Astrocyte (in vitro differentiated cells and primary cell): ENCODE measurements at places on chromosomes 3 and 15. TPM values are rescaled to one million over a fixed set of nuclear protein-coding genes. Genes with fewer than 3 reads are reported as not detected.

NOX5 gene
- 0.09 and 0.14 TPM in 2 replicates for total RNA-seq

GRCh38 chr3:44065311-44066094 is 176.2 kb upstream of the TOPAZ1 start:
- no peaks in the 10 kb centered on the region for H3K27me3 ChIP-seq
- H3K36me3 ChIP-seq: no peaks in the 10 kb centered on the region
- no peak for DNase-seq
- H3K4me3 ChIP-seq: no peak overlapping the region
- H3K27ac ChIP-seq: no peak overlapping the region

- no peak overlapping the region for H3K4me3 ChIP-seq
- no peak overlapping the region for H3K27ac ChIP-seq
- H3K4me1 ChIP-seq: no peaks in the 10 kb centered on the region
Observed at GRCh38 chr15:101407966-101408775, 81.3 kb downstream of the PCSK6 start.

DNA sequence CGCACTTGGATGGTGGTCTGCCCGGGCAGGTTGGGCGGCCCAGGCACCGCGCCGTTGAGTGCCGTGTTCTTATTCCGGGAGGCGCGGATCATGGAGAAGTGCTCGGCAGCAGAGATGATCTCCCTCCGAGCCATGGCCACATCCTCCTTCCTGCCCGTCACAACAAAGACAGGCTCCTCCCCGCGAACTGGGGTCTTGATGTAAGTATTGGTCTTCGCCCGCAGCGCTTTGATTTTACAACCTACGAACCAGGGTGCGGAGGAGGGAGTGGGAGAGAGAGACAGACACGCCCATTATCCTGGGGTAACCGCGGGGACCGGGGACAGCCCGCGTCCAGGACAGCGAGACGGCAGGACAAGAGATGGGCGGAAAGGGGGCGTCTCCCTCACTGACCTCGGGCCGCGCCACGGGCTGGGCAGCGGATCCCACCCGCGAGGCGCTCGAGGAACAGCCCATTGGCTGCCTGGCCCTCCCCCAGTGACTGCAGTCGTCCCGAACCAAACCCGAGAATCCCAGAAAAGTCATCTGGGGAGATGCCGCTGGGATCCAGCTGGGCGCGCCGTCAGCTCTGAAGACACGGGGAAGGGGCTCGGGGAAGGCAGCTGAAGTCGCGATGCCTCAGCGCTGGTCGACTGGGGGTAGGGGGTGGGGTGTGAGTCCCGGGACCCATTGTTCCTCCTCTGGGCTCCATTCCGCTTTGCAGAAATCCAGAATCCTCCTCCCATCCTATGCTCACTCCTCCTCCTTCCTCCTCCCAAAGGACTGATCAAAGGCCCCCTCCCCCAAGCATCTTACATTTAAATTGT is 1.2 kb downstream of the MEX3B start:
- DNase-seq: peak; percentile 77
- peak overlapping the region; percentile 90 for H3K27ac ChIP-seq
- H3K4me3 ChIP-seq: peak overlapping the region; percentile 91
- peaks cover 14% of the 10 kb centered on the region for H3K36me3 ChIP-seq
- peaks cover 22% of the 10 kb centered on the region for H3K4me1 ChIP-seq
- H3K27me3 ChIP-seq: peaks cover 3% of the 10 kb centered on the region

GRCh38 chr15:75545064-75545463 is 34.1 kb downstream of the PTPN9 start:
- H3K36me3 ChIP-seq: peaks cover 3% of the 10 kb centered on the region
- no peaks in the 10 kb centered on the region for H3K4me1 ChIP-seq
- no peak overlapping the region for H3K4me3 ChIP-seq
- DNase-seq: no peak
- no peak overlapping the region for H3K27ac ChIP-seq
- no peaks in the 10 kb centered on the region for H3K27me3 ChIP-seq

- DNase-seq: peak; percentile 84
- peak overlapping the region; percentile 65 for H3K27ac ChIP-seq
- H3K4me1 ChIP-seq: peaks cover 12% of the 10 kb centered on the region
- no peaks in the 10 kb centered on the region for H3K27me3 ChIP-seq
Observed at GRCh38 chr3:12750223-12750622, 8.8 kb downstream of the TMEM40 start.

GOLGA8T gene
- 0.32 TPM in 1 of 2 replicates, not detected in the other for total RNA-seq

RASA2 gene
- 14.3 and 19.0 TPM in 2 replicates for total RNA-seq

GRCh38 chr3:13025090-13025489 is 48.1 kb downstream of the IQSEC1 start:
- peaks cover 52% of the 10 kb centered on the region for H3K4me1 ChIP-seq
- DNase-seq: peak; percentile 64
- H3K27ac ChIP-seq: no peak overlapping the region

TRMT10C gene
- 23.0 and 26.8 TPM in 2 replicates for total RNA-seq

GRCh38 chr3:127405791-127406190 is 117.9 kb upstream of the PRR20G start:
- H3K4me3 ChIP-seq: no peak overlapping the region
- H3K27ac ChIP-seq: no peak overlapping the region

- peak overlapping the region; percentile 89 for H3K27ac ChIP-seq
- DNase-seq: no peak
Observed at GRCh38 chr3:43873723-43874122, 183.0 kb downstream of the ABHD5 start.

- H3K36me3 ChIP-seq: no peaks in the 10 kb centered on the region
- no peak overlapping the region for H3K4me3 ChIP-seq
- no peaks in the 10 kb centered on the region for H3K4me1 ChIP-seq
Observed at GRCh38 chr15:49692514-49693090, 71.8 kb downstream of the DTWD1 start.

DNA sequence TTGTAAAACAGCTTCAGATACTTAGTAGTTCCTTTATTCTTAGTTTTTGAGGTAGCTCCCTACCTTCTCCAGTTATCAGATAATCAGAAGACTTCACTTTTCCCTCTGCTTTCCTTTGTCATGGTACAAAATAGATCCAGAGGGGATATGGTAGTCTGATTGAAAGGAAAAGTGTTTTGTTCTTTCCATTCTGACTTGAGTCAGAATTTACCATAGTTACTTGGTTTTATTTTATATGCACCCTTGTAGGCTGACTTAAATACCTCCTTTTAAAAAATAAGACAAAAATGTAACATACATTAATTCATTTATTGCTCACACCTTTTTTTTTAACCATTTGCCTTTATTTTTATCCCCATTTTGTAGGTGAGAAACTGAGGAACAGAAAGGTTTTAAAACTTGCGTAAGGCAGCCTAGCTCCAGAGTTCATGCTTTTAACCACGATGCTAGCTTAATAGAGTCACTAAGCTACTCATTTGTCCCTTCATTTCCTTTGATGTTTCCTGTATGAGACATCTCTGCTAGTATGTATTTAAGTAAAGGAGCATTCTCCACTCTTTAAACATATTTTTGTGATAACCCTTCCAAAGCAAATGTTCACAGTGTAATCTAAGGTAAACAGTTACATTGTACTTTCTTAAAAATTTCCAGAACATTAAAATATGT is 187.5 kb downstream of the KLHL25 start:
- no peaks in the 10 kb centered on the region for H3K27me3 ChIP-seq
- peaks cover 22% of the 10 kb centered on the region for H3K4me1 ChIP-seq
- DNase-seq: peak; percentile 62
- H3K4me3 ChIP-seq: peak overlapping the region; percentile 27
- peak overlapping the region; percentile 76 for H3K27ac ChIP-seq

GRCh38 chr15:65836665-65837064 is 32.6 kb upstream of the RAB11A start:
- H3K27me3 ChIP-seq: no peaks in the 10 kb centered on the region
- H3K27ac ChIP-seq: no peak overlapping the region
- H3K4me3 ChIP-seq: no peak overlapping the region
- peaks cover 17% of the 10 kb centered on the region for H3K4me1 ChIP-seq
- no peak for DNase-seq
- no peaks in the 10 kb centered on the region for H3K36me3 ChIP-seq

DNA sequence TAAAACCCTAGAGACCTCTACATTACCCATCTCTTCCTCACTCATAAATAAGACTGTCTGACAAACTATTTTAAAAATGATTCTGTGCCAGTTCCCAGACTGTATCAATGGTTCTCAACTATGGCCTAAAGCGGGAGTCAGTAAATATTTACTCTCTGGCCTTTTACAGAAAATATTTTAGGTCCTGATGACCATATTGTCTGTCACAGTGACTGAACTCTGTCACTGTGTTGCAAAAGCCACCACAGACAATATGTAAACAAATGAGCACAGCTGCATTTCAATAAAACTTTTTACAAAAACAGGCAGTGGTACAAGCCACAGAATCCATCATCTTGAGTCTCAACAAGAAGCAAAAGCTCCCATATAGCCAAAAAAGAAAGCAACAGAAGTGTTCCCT is 45.4 kb downstream of the PLOD2 start:
- DNase-seq: no peak
- H3K27me3 ChIP-seq: no peaks in the 10 kb centered on the region
- no peak overlapping the region for H3K27ac ChIP-seq
- H3K36me3 ChIP-seq: peaks cover 8% of the 10 kb centered on the region

LIPC gene
- total RNA-seq: not detected in 2 replicates

ATP8B4 gene
- 0.23 and 0.31 TPM in 2 replicates for total RNA-seq

GRCh38 chr3:127763337-127763736 is 59.0 kb downstream of the MGLL start:
- no peaks in the 10 kb centered on the region for H3K36me3 ChIP-seq
- DNase-seq: no peak
- H3K27me3 ChIP-seq: no peaks in the 10 kb centered on the region

SAMD7 gene
- not detected in 2 replicates for total RNA-seq

DUOXA2 gene
- total RNA-seq: not detected in 2 replicates

DNA sequence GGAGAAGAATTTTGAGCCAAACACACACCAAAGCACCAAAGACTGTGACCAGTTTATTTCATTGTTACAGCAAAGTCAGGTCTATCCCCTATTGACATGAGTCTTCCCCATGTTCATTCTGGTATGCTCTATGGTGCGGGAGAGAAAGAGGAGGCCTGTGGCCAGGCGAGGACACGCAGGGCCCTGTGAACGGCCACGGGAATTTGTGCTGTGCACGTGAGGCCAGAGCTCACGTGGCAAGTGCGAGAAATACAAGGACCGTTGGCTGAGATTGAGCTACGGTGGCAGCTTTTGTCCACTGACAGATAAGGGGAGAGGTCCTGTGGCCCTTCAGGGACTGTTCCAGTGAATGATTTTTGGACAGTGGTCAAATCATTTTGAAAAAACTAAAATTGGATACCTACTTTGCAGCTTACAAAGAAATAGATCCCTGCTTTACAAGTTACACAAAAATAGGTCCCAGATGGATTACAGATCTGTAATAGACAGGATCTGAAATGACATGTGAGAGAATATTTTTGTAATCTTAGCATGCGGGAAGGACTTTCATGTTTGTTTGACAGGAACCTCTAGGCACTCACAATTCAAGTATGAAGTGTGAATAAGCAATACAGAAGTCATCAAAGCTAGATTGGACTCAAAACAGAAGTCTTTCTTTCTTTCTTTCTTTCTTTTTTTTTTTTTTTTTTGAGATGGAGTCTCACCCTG is 9.2 kb downstream of the ZSCAN2 start:
- no peak overlapping the region for H3K4me3 ChIP-seq
- peaks cover 11% of the 10 kb centered on the region for H3K36me3 ChIP-seq
- H3K27me3 ChIP-seq: no peaks in the 10 kb centered on the region
- no peak overlapping the region for H3K27ac ChIP-seq

- no peaks in the 10 kb centered on the region for H3K36me3 ChIP-seq
- no peak for DNase-seq
- no peaks in the 10 kb centered on the region for H3K27me3 ChIP-seq
Observed at GRCh38 chr3:62559831-62560445, 186.6 kb upstream of the FEZF2 start.

DNA sequence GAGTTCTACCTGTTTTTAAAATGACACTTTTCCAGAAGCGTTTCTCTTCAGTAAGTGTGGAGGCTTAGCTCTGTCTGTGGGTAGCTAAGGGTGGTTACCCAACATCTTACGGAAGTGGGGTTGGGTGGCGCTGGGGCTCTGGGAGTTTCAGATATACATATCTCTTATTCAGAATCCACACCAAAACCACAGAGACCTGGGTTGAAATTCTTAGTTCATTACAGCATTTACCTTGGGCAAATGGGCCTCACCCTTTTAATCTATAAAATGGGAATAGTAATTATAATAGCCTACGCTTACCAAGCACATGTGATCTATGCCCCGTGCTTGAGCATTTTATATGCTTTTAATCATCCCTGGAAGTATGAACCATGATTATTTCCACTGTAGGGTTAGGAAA is 9.4 kb downstream of the PTPRG start:
- H3K4me3 ChIP-seq: no peak overlapping the region
- H3K27ac ChIP-seq: no peak overlapping the region
- no peaks in the 10 kb centered on the region for H3K27me3 ChIP-seq
- H3K36me3 ChIP-seq: no peaks in the 10 kb centered on the region

UROC1 gene
- total RNA-seq: not detected in 2 replicates

FAM3D gene
- not detected in 2 replicates for total RNA-seq

DNA sequence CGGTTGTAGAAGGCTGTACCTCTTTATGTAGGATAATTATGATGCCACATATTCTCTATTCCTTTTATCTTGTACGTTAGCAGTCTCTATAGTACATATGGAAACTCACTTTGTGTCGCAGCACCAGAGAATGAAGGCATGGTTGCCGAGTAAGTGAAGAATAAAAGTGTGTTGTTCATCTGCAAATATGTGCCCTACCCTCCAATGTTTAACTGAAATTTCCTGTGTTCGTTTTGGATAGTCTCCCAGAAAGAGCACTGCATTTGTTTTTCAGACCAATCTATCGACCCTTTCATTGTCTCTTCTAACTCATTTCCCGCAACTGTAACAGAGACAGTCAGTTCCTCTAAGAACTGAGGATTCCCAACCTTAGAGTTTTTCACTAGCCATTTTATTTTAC is 592.8 kb downstream of the TUSC7 start:
- DNase-seq: no peak
- H3K4me3 ChIP-seq: no peak overlapping the region
- H3K4me1 ChIP-seq: no peaks in the 10 kb centered on the region
- H3K36me3 ChIP-seq: no peaks in the 10 kb centered on the region
- H3K27me3 ChIP-seq: no peaks in the 10 kb centered on the region

DNA sequence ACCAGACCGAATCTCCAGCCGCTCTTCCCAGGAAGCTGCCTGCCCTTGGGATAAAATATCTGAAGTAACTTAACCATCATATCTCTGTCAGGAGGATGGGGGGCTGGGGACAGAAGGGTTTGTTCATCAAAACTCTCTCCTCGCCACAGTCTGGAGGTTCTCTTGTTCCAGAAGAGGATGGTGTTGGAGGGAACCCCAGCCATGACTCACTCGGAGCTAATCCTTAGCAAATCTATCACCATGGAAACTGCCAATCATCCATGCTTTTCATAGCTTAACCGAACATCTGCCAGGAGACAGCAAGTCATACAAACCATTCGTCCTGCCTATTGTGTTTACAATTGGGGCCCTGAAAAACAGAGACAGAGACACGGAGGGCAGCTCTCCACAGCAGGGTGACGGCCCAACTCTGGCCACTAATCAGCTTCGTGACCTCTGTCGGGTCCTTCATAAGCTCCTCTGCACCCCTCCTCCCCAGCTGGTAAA is 73.8 kb upstream of the HEG1 start:
- peak overlapping the region; percentile 8 for H3K4me3 ChIP-seq
- H3K36me3 ChIP-seq: no peaks in the 10 kb centered on the region
- H3K27me3 ChIP-seq: no peaks in the 10 kb centered on the region
- H3K4me1 ChIP-seq: peaks cover 36% of the 10 kb centered on the region

NCKIPSD gene
- total RNA-seq: 18.3 and 21.6 TPM in 2 replicates

GRCh38 chr3:52226229-52226817 is 878 bp upstream of the TLR9 start:
- H3K27ac ChIP-seq: no peak overlapping the region
- DNase-seq: no peak
- H3K4me3 ChIP-seq: no peak overlapping the region
- no peaks in the 10 kb centered on the region for H3K4me1 ChIP-seq
- peaks cover 11% of the 10 kb centered on the region for H3K36me3 ChIP-seq
- no peaks in the 10 kb centered on the region for H3K27me3 ChIP-seq

PSTPIP1 gene
- not detected in 2 replicates for total RNA-seq

- H3K27me3 ChIP-seq: no peaks in the 10 kb centered on the region
- H3K36me3 ChIP-seq: no peaks in the 10 kb centered on the region
- H3K4me1 ChIP-seq: peaks cover 14% of the 10 kb centered on the region
- peak overlapping the region; percentile 95 for H3K27ac ChIP-seq
Observed at GRCh38 chr3:32571192-32571485, 481 bp upstream of the DYNC1LI1 start.
